ENCODE measurements at places on chromosomes 1 and 21. TPM values are rescaled to one million over a fixed set of nuclear protein-coding genes. Genes with fewer than 3 reads are reported as not detected.

- H3K4me1 ChIP-seq, result peaks cover 87% of the 10 kb centered on the region
- H3K27ac ChIP-seq, result peak overlapping the region; percentile 100
- H3K36me3 ChIP-seq, result no peaks in the 10 kb centered on the region
- no peaks in the 10 kb centered on the region for H3K27me3 ChIP-seq
- no peak for DNase-seq
Observed at GRCh38 chr1:207835958-207836357, 75.0 kb downstream of the CD34 start.

DNA sequence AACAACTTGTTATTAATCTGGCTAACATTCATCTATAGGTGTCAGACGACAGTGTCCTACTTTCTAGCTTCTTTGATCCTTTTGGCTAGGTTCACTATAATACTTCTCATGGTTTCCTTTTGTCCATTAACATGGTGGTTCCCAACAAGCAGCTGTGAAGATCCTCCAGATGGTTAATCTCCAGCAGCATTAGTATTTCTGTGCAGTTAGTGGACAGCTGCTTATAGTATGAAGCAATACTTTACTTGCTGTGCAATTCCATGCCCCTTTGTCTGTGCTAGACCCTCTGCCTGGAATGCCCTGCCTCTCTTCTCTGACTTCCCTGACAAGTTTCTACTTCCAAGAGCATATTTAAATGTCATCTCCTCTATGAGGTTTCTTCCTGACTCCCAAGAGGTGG lies 41.7 kb upstream of the ARHGAP29 start:
- DNase-seq, result no peak
- no peaks in the 10 kb centered on the region for H3K27me3 ChIP-seq
- no peak overlapping the region for H3K27ac ChIP-seq
- no peak overlapping the region for H3K4me3 ChIP-seq
- H3K36me3 ChIP-seq, result no peaks in the 10 kb centered on the region
- H3K4me1 ChIP-seq, result no peaks in the 10 kb centered on the region

TRAF3IP3 gene
- not detected for total RNA-seq

DNA sequence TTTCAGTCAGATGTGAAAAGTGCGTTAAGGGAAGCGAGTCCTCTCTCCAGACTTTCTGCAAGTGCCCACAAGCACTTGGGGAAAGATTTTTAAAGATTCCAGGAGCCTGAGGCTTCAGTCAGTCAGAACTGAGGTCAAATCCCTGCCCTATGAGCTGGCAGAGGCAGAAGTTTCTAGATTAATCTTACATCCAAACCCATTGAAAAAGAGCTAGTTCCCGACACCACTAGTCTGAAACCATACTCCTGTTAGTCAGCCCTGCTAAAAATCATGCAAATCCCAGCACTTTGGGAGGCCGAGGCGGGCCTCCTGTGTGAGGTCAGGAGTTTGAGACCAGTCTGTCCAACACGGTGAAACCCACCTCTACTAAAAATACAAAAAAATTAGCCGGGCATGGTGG lies 21.0 kb downstream of the RSPH1 start:
- no peak for DNase-seq
- no peaks in the 10 kb centered on the region for H3K4me1 ChIP-seq
- no peak overlapping the region for H3K4me3 ChIP-seq
- no peak overlapping the region for H3K27ac ChIP-seq
- no peaks in the 10 kb centered on the region for H3K36me3 ChIP-seq

- no peak for DNase-seq
- no peaks in the 10 kb centered on the region for H3K27me3 ChIP-seq
Observed at GRCh38 chr1:150995460-150995859, 11.2 kb downstream of the MINDY1 start.

DNA sequence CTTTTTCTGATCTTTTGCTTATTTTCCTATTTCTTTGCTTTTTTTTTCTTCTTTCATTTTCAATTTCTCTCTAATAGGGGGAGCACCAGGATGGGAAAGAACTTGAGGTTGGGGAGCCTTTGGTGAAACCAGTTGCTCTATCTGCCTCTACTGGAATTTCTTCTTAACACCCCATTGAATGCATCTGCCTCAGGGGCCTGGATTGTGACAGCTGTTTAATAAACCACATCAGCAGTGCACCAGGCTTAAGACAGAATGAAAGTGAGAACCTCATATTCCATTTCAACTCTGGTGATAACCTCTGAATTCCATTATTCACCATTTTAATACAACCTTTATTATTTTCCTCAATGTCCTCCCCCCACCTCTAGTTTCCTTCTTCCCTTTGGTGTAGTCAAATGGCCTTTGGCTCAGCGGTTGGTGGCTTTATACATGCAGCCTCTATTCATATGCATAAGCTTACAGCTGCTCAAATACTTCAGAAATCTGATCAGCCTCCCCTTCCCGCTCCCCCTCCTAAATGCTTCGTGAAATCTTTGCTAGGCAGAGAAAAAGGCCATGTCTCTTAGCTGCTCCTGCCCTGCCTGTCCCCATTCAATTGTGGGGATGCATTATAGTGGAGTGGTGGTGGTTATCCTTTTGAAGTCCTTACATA lies 537.3 kb upstream of the PLXNA2 start:
- DNase-seq, result no peak
- H3K36me3 ChIP-seq, result no peaks in the 10 kb centered on the region
- H3K4me3 ChIP-seq, result no peak overlapping the region
- no peaks in the 10 kb centered on the region for H3K27me3 ChIP-seq
- no peak overlapping the region for H3K27ac ChIP-seq
- no peaks in the 10 kb centered on the region for H3K4me1 ChIP-seq

GRCh38 chr1:240027059-240027462 lies 64.6 kb upstream of the FMN2 start:
- no peaks in the 10 kb centered on the region for H3K36me3 ChIP-seq
- no peak overlapping the region for H3K27ac ChIP-seq
- no peaks in the 10 kb centered on the region for H3K4me1 ChIP-seq
- DNase-seq, result no peak
- H3K4me3 ChIP-seq, result no peak overlapping the region
- H3K27me3 ChIP-seq, result no peaks in the 10 kb centered on the region

GRCh38 chr1:44784094-44785028 lies 3.6 kb downstream of the BEST4 start:
- DNase-seq, result no peak
- no peak overlapping the region for H3K27ac ChIP-seq

DNA sequence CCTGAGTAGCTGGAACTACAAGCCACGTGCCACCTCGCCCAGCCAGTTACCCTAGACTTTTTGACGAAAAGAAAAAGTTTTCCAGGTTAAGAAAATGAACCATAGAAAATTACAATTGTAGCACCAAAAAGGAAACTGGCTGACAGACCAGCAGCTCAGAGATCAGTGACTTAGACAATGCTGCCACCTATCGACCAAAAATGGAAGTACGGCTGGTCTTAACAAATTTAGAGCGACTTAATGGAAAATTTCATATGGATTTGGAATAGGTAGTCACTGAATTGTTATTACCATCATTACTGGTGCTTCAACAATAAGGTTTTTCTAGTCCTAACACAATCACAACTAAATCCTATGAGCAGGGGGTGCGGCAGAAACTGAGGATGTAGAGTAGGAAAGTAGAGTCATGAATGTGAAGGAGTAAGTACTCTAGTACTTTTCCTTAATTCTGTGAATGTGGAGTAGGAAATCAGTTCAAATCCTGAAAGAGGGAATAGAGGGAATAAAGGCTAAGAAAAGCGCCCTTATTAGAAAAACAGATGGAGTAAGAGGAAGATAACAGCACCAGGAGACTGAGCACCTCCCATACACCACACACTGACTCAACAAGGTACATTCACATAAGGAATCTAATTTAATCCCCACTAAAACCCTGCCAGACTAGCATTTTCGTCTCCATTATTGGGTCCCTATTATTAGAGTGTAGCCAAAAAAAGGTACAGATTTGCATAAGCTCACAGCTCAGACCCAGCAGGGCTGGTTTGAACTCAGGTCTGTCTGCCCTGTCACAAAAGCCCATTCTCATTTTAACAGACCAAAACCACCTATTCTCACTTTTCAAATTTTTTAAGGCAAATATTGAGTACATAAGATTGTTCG lies 37.9 kb upstream of the MGST3 start:
- no peaks in the 10 kb centered on the region for H3K27me3 ChIP-seq
- no peak overlapping the region for H3K27ac ChIP-seq
- no peaks in the 10 kb centered on the region for H3K36me3 ChIP-seq
- peak; percentile 59 for DNase-seq
- peaks cover 3% of the 10 kb centered on the region for H3K4me1 ChIP-seq
- H3K4me3 ChIP-seq, result no peak overlapping the region

DNA sequence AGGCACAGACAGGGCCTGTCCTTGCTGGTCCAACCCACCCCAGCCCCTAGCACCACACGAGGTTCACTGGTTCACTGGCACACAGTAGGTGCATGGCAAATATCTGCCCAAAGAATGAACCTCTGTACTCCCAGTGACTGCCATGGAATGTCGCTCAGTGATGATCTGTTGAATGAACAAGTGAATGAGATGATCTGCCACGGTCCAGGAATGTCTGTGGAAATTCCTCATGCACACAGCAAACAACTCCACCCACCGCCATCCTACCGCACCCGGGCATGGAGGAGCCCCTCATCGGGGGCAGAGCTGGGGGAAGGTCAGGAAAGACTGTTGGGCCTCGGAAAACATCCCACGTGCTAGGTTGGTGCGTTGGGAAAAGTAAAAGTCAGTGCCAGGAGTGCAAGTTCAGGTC lies 1.7 kb downstream of the HSPG2 start:
- peak overlapping the region; percentile 64 for H3K4me3 ChIP-seq
- H3K27me3 ChIP-seq, result no peaks in the 10 kb centered on the region
- no peaks in the 10 kb centered on the region for H3K36me3 ChIP-seq
- peak overlapping the region; percentile 89 for H3K27ac ChIP-seq
- peaks cover 79% of the 10 kb centered on the region for H3K4me1 ChIP-seq

SPRR2B gene
- not detected for total RNA-seq

GRCh38 chr21:29053011-29053553 lies 20.4 kb downstream of the CCT8 start:
- no peak for DNase-seq
- H3K4me3 ChIP-seq, result no peak overlapping the region
- H3K27ac ChIP-seq, result no peak overlapping the region
- H3K36me3 ChIP-seq, result peaks cover 4% of the 10 kb centered on the region

GRCh38 chr1:218760601-218761570 lies 412.8 kb upstream of the LYPLAL1 start:
- H3K4me3 ChIP-seq, result no peak overlapping the region
- H3K36me3 ChIP-seq, result no peaks in the 10 kb centered on the region
- no peak overlapping the region for H3K27ac ChIP-seq
- no peak for DNase-seq

Data from gastrocnemius medialis (tissue), 4 donors.